ENCODE measurements at places on chromosomes 2 and 18.

DNA sequence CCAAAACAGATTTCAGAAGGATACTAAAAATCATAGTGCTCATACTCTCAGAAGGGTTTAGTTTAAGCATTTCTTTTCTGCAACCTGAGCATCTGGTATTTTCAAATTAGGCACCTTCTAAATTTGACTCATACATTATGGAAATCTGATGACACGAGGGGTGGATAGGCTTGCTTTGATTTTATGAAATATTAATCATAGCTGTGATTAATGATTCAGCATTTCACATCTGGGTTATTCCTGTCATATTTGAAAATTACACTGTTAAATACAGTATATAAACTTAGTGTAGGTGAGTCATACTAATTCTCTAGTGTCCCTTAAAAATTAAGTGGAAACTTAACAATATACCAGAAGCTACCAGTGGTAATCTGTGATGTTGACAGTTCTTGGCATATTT, 47.7 kb downstream of the MRPS9 start:
- no peak for DNase-seq

DNA sequence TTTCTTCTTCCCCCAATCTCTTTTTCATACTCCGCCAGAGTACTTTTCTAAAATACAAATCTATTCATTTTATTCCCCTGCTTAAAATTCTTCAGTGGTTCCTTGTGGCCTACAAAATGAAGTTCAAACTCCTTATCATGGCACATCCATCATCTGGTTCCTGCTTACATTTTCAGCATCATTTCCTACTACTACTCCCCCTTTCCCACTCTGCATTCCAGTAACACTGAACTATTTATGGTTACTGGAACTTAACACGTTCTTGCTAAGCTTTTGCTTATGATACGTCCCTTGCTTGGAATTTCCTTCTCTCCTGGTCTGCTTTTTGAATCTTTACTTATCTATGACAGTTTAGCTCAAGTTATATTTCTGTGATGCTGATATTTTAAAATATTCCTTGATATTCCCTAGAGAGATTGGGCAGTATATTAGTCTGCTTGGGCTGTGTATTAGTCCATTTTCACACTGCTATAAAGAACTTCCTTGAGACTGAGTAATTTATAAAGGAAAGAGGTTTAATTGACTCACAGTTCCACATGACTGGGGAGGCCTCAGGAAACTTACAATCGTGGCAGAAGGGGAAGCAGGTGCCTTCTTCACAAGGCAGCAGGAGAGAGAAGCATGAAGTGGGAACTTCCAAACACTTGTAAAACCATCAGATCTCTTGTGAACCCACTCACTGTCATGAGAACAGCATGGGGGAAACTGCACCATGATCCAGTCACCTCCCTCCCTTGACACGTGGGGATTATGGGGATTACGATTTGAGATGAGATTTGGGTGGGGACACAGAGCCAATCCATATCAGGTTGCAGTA, 53.2 kb downstream of the BMPR2 start:
- DNase-seq = no peak

DNA sequence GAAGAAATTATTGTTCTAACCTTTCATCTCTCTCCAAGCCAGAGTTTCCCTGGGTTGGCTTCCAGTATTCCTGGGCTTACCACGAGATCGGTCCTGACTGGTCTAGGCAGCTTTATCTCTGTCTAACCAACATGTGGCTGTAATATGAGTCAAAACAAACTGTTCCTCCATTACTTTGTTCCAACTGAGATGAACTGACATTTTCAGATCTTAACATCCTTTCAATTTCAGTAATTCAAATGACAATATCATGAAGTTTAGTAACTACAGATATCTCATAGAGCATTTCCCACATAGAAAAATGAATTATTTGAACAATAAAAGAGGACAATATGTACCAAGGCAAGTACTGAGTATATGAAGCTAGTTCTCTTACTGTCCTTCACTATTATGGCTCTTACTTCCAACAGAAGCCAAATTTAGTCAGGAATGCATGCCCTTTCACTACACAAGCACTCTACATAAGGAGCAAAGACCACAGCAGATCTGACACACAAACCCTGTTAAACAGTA, 15.5 kb downstream of the SLC25A12 start:
- no peak for DNase-seq

DNA sequence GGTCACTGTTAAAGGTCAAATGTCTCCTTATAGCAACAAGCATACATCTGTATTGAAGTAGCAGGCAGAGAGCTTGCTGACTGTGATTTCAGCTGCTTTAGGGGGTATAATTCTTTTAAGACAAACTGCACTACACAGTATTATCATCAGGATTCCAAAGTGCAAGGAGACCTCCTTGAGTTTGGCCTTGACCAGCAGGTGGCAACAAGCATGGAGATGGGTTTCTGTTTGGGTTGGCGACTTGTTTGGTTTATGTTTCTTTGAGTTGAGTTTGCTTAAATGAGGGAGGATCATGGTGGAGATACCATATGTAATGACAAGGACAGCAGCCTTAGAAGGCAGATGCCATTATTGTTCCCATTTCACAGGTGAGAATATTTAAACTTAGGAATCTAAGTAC, 681.0 kb upstream of the ID2 start:
- no peak for DNase-seq

DNA sequence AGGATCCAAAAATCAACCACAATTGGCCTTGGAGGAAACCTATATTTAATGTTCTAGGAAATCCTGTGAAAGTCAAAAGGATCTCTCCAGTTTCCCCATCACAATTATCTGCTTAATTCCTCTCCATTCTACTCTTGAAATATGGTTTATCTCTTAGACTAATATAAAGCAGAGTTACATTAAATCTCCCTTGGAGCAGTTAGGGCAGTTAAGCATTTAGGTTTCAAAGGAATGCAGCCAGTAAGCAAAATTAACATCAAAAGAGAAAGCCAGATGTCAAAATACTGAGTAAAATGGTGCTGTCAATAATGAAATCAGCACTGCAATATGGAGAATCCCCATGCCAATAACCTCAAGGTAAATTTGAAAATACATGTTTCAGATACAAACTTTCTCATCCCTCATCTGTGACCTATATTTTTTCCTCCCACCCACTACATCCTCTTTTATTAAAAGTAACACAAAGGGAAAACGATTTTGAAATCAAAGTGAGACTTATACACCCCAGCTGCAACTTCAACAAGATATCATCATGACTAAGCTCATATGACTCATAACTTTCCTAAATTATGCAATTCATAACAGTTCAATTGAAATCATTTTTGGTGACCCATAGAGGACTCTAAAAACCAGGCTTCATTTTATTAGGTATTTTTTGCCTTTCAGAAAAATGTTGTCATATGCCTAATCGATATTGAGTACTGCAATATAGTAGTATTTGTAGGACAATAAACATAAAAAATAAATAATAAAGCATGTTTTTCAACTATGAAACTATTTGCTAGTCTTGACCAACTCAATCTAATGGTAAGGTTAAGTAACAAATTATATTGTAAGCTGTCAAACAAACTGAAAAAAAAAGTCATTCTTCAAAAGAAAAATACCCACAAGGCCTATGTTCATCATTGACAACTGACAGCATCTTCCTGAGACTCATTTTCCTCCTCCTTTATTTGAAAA, 3.1 kb downstream of the ADAM17 start:
- DNase-seq = no peak

DNA sequence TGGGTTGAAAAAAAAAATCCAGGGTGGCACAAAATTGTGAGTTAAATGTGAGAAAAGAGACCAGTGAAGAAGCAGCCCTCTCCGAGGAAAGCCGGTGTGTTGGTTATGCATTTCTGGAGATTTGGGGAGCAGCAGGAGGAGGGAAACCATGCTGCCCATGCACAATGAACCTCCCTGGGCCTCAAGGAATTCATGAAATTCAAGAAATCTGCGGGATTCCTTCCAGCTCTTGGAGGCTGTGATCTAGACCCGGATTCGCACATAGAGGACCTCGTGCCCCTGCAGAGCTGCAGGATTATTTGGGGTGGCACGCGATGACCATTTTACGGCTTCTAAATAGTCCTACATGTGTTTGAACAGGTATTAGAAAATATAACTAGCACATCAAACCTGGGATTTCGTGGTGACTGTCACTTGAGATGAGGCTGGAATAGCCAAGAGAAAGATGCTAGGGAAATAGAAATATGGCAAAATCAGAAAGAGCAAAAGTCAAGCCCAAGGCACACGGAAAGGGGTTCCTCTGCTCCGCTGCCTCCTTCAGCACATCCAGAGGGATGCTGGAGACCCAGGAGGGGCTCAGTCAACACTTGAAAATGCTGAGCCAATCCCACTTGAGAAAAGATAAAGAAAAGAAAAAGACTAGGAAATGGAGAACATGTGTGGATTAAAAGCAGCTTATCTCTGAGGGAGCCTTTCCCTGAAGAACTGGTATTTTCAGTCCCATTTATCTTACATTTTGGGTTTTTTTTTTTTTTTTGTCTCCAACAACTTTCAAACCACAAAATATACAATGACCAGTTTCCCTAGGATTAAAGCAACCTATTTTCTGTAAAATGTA, 22.0 kb downstream of the KCTD1 start:
- no peak for DNase-seq

- peak; percentile 24 for DNase-seq
Measured at GRCh38 chr2:168336786-168337388, 89.5 kb upstream of the STK39 start.

GRCh38 chr2:96882230-96882629, 12.3 kb upstream of the SEMA4C start:
- no peak for DNase-seq

- DNase-seq = peak; percentile 48
Measured at GRCh38 chr2:8514796-8515758, 166.8 kb upstream of the ID2 start.

GRCh38 chr2:188475945-188476344, 184.3 kb downstream of the GULP1 start:
- DNase-seq = no peak

DNA sequence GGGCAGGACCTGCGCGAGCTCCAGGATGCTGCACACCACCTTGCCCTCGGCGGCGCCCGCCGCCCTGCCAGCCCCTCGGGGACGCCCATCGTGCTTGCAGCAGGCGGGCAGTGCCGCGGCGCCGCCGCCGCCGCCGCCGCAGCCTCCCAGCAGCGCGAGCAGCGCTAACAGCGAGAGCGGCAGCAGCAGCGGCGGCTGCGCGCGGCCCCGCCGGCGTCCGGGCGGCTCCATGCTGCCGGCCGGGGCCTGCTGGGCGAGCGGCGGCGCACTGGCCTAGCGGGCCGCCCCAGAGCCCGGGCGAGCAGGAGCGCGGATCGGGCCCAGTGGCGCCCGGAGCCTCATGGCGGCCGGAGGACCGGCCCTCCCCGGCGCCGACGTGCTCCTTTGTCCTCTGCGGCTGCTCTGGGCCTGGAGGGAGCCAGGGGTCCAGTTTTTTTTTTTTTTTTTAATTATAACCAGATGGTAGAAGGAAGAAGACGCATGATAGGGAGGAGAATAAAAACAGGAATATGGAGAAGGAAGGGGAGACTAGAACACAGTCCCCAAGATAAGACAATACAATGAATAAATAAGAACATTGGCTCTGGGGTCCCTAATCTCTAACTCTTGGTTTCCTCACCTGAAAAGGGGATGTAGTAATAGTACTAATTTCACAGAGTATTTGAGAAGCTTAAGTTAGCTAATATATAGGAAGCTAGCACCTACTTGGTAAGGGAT, 17.1 kb upstream of the ANKRD62 start:
- no peak for DNase-seq

DNA sequence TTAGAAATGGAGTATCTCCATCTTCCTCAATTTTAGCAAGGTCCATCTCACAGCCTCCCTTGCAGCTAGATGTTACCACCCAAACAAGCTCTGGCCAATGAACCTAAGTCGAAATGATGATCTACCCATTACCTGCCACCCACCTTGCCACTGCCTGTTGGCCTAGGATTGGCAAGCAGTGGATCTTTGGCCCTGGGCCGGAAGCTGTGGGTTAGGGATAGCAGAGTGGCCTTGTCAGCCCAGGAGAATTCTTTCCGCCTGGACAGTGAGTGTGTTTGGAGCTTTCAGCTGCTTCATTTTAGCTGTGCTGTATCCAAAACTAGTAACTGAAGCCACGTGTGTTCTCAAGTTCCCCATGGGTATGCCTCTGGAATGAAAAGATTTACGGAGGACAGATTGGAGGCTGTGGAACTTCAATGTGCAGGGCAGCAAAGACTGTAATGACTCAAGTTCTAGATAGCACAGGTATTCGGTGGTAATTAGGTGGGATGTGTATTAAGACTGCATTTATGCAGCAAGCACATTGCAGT, 7.7 kb upstream of the PARD6G start:
- no peak for DNase-seq

DNA sequence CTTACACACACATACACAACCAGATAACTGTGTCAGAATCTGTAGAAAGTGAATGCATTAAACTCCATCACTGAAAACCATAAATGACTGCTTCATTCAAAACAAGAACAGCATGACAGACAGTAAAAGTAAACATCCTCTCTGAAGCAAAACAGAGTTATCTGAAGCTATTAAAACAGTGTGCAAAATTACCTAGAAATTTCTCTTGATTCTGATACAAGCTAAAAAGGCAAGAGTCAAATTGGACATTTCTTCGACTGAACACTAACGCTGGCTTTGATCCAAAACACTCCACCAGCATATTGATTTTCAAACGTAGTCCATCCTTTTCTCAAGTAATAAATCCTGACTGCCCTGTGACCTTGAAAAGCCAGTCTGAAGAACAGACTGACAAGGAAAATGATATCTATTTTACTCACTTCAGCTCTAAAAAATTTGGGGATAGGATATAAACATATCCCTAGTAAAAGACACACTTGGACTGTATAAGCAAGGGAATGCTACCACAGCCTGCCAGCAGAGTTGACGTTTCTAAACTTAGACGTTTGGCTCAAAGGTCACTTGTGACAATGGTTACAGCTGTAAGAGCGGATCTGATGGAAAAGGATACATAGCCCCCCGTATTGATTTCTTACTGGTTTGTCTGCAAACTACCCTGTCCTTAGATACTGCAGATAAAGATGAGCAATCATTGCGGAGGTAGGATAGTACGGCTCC, 128.9 kb upstream of the ITGB6 start:
- DNase-seq = no peak

DNA sequence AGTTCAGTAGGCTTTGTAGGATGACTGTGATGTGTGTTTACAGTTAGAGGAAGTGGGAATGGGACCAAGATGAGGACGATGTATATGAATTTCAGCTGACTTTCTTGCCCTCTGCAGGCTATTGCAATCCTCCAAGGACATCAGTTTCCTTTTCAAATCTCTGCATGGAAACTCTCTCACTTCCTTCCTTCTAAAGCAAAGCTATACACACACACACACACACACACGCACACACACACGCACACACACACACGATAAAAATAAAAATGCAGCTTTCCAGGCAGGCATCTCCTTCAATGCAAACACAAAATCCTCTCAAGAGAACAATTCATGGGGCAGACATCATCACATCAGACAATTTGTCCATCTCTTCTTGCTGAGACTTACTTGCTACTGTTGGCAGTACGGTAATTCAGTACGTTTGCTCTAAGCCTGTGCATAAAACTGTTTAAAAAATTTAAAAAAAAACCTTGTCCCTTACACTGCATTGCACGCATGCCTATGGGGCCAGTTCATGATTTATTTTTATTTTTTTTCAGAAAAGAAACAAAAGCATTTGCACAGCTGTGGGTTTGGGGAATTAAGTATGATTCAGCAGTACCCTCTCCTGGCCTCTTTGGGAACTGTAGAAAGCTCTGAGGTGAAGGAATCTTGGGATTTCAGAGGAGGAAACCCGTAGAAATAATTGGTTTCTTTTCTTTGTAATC, 27.1 kb upstream of the ICOS start:
- no peak for DNase-seq
